Stimulated activated CD8-positive, alpha-beta memory T cell treated with anti-CD3 and anti-CD28 coated beads, Interleukin-15, amount 100 ng/mL, for 4 hours (primary cell): ENCODE measurements at places on chromosomes 5 and 9.

DNA sequence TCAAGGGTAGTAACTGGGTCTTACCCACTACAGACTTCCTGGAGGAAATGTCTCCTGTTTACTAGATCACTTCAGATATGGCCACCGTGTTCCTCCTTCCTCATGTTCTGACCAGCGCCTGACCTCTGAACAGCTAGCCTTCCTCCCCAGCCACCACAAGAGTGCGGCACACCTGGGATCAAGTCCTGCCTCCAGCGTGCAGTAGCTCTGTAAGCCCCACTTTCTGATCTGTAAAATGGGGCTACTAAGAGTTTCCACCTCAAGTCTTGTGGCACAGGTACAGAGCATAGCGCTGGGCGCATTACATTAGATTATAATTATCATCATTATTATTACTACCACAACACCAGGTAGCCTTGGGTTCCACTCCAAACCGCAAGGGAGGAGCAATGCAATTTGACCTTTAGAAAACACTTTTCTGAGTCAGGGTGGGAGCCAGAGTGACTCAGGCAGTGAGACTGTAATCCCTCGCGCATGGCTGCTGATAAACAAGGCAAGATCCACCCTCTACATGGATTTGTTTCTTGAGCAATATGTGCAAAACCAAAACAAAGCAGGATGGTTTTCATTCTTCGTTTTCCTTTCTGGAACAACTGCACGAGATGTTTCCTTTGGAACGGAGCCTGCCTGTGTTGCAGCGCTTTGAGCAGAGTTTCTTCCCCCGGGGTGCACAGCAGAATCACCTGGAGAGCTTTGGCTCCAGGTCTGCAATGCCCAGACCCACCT, 65.0 kb upstream of the ANGPTL2 start:
- DNase-seq, result no peak

DNA sequence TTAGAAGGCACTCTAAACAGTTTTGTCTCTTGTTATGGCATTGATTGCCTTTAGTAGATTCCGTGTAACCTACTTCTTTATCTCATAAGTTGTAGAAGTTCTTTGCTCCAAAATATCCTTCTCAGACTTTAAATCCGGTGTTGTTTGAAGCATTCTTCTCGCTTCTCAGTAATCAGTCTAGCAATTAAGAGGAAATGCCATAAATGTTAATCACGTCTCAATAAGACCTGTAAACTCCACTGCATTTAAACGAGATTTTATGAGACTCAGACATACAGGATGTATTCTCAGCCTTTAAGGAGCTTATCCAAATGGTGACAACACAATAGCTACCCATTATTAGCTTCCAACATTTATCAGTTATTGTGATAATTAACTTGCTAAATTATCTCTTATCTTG, 7.7 kb upstream of the C5 start:
- DNase-seq, result no peak

GRCh38 chr9:114166614-114167572, 11.6 kb downstream of the COL27A1 start:
- no peak for DNase-seq

GRCh38 chr9:92535940-92536850, at the start of gene ECM2:
ECM2 (minus strand) TSS chr9:92535990; CDS start chr9:92522866, 13,124 bp downstream.
- no peak for DNase-seq

DNA sequence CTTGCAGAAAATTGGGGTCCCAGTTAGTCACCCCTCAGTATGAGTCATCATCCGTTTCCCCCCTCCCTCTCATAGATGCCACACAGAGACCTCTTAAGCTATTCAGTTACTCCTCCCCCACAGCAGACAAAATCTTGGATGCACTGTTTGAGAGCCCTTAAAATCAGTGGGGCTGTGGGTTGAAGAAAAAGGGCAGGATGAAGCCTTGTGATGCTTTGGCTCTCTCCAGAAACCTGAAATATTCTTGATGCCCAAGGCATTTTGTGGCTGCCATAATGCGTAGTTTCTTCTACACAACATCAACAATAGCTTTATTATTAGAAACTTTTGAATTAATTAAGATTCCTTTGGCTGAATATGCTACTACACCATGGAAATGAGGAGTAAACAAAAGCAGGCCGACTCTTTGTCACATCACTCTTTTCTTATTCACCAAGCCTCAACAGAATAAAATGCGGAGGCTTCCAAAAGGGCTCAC, 133.8 kb downstream of the MRPS30 start:
- DNase-seq, result no peak

GRCh38 chr9:80605129-80605528, 1033.4 kb downstream of the TLE4 start:
- no peak for DNase-seq

DNA sequence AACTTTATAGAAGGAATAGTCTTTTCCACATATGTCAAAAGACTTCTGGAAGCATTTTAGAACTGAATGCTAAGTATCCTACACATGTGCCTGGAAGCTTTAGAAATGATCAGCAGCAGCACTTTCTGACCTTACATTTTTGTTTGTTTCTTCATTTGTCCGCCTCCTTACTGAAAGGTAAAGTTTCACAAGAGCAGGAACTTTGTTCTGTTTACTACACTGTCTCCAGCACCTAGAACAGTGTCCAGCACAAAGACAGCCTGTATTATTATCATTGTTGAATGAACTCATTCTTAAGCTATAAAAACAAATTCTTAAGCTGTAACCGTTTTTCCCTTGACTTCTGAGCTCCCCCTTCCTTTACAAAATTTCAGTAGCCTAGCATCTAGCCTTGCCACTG, 14.8 kb downstream of the PIP5K1B start:
- no peak for DNase-seq

DNA sequence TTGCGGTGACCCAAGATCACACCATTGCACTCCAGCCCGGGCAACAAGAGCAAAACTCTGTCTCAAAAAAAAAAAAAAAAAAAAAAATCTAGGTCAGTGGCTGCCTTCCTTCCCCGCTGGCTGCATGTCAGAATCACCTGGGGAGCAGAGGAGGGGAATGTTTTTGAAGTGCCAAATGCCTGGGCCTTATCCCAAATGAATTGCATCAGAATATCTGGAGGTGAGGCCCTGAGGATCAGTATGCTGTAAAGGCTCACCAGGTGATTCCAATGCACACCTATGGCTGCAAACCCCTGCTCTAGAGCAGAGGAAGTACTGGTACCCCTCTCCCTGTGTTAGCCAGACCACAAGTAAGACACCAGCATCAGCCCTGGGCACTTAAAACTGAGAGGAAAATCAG, 44.7 kb upstream of the GABRP start:
- DNase-seq, result no peak

DNA sequence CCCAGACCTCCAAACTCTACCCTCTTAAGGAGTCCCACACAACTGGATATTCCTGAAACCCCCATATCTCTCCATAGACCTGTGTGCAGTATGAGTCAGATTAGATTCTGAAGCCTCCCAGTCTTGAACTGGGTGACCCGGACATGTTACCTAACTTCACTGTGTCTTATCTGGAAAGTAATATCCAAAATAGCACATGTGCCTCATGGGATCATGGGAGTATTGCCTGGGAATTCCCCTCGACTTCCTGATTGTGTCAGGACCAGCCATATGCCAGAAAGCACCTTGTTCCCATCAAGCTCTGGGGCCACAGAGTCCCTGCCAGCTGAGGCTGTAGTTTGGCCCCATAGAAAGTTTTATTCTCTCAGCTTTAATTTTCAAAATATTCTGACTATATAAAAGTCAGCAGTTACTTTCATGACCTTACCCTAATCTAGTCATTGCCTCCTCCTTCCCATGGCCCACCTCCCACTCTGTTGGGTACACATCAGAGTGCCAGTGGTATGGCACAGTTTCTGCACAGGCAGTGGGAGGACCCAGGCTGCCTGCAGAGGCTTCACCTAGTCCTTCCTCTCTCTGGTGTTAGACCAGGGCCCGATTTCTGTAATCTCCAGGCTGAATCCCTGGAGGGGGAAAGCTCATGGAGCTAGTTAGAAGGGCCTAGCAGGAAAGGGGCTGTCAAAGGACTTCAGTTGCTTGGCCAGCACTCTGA, 19.5 kb upstream of the B4GALT1 start:
- no peak for DNase-seq

GRCh38 chr9:113519426-113520108, 56.0 kb downstream of the RGS3 start:
- no peak for DNase-seq

GRCh38 chr9:99201603-99202002, 20.1 kb downstream of the ALG2 start:
- no peak for DNase-seq

GRCh38 chr9:20981486-20981885, 50.0 kb downstream of the HACD4 start:
- DNase-seq, result no peak

GRCh38 chr5:133163839-133164238, 112.0 kb downstream of the HSPA4 start:
- no peak for DNase-seq

GRCh38 chr9:90953200-90953599, 151.6 kb downstream of the SYK start:
- no peak for DNase-seq

DNA sequence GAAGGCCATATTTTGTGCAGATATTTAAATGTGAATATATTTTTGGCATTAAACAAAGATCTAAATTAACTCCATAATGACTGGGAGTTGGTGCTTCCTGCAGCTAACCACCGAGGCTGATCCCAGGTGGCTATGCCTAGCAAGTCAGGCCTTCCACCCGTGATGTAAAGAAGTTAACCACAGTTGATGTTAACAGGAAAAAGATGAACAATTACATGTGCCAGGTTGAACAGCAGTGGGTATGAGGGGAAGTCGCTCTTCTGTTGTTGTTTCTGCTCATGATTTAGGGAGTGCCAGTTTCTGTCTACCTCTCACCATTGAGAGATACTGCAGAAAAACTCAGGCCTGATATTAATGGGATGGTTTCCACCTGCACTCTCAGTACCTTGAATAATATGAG, 334.3 kb downstream of the EBF1 start:
- no peak for DNase-seq

GRCh38 chr5:72032788-72033187, 74.5 kb upstream of the MAP1B start:
- DNase-seq, result no peak

DNA sequence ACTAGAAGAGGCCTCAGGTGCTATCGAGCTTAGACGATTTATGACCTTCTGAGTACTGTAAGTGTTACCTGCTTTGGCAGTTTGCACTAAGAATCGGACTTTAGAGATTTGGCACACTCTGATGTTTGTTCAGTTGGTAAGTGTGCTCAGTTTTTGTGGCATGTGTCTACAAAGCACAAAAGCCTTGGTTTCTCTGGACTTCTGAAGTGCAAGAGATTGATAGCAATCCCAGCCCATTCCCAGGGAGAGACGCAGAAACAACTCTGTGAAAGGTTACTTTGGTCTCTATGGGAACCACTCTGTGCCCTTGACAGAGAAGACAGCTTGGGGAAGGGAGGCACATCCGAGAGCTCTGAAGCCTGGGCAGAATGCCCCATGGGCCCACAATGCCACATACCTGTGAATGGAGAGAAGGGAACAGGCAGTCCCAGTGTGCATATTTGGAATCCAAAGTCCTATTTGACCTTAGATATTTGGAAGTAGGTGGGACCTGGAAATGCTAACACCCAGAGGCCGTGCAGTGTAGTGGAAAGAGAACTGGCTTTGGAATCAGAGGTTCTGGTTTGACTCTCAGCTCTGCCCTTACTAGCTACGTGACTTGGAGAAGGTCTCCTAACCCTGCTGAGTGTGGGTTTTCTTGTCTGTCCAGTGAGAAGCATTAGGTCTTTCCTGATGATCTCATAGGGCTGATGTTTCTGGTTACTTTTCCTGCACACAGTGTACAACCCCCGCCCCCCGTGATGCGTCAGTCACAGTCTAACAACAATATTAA, 194.3 kb upstream of the VLDLR start:
- no peak for DNase-seq

DNA sequence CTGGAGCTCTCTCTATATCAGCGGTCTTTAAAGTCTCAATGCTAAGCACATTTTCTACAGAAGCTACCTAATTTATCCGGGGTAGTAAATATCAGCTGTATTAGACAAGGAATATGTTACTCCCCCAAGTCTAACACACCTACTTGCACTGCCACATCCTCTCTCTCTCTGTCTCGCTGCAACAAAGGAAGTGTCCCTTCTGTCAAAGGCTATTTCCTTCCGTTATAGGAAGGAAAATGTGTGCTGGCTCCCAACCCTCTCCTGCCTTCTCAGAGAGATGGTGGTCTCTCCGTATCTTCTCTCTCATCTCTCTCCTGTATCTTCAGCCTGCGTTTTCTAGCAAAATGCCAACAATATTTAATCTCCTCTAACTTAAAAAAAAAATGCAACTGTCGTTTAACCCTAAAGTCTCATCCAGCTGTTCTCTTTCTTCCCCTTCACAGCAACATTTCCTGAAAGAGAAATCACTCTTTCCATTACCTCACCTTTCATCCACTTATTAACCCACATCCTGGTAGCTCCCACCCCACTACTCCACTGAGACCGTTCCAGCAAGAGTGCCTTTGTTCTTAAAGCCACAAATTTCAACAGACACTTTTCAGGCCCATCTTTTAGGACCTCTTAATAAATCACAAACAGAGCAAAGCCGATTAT, 2.3 kb downstream of the TTF1 start:
- no peak for DNase-seq

- no peak for DNase-seq
These were observed 12.5 kb upstream of the SHOC1 start for GRCh38 chr9:111807197-111807596.

DNA sequence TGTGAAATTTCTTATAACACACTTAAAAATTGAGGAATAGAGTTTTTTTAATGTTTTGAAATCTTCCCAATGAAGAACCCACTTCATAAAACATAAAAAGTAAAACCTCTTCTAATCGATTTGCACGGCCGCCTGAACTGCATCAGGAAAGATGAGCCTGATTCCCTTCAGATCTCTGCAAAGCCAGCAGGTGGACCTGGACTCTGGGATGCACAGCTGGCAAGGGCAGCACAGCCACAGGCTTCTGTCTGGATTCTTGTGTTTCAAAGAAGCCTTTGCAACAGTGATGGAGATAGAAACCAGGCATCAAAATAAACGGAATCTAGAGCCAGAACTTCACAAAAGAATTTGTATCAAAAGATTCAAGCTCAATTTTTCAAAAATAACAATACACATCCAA, 36.0 kb upstream of the SPATA31C2 start:
- no peak for DNase-seq

GRCh38 chr9:130531670-130532069, 47.7 kb upstream of the FUBP3 start:
- DNase-seq, result no peak

GRCh38 chr9:83430681-83431080, 107.5 kb downstream of the FRMD3 start:
- no peak for DNase-seq

GRCh38 chr5:56319526-56320181, 86.5 kb upstream of the ANKRD55 start:
- DNase-seq, result no peak

DNA sequence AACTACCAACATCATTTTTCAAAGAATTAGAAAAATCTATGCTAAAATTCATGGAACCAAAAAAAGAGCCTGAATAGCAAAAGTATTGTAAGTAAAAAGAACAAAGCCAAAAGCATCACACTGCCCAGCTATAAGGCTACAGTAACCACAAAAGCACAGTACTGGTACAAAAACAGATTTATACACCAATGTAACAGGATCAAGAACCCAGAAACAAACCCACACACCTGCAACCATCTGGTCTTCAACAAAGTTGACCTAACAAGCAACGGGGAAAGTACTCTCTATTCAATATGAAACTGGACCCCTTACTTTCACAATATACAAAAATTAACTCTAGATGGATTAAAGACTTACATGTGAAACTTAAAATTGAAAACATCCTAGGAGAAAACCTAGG, 94.2 kb upstream of the TARS1 start:
- DNase-seq, result no peak
